ENCODE measurements at places on chromosomes 6 and 20.

DNA sequence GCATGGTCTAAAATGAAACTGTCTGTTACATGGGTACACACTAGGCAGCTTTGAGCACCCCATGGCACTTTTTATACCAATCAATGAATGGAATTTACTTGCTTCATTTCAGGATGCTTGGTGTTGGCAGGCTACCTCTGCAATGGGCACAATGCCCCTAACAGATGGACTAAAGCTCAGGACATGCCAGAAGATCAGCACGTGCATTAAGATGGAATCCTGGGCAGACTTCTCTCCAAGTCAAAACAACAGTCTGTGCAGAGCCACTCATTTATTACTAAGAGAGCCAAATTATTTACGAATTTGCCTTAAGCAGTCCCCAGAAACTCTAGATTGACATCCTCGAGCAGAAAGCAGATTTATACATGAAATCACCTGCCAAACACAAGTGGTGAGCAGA lies 55.8 kb upstream of the SCML4 start:
- DNase-seq = no peak

DNA sequence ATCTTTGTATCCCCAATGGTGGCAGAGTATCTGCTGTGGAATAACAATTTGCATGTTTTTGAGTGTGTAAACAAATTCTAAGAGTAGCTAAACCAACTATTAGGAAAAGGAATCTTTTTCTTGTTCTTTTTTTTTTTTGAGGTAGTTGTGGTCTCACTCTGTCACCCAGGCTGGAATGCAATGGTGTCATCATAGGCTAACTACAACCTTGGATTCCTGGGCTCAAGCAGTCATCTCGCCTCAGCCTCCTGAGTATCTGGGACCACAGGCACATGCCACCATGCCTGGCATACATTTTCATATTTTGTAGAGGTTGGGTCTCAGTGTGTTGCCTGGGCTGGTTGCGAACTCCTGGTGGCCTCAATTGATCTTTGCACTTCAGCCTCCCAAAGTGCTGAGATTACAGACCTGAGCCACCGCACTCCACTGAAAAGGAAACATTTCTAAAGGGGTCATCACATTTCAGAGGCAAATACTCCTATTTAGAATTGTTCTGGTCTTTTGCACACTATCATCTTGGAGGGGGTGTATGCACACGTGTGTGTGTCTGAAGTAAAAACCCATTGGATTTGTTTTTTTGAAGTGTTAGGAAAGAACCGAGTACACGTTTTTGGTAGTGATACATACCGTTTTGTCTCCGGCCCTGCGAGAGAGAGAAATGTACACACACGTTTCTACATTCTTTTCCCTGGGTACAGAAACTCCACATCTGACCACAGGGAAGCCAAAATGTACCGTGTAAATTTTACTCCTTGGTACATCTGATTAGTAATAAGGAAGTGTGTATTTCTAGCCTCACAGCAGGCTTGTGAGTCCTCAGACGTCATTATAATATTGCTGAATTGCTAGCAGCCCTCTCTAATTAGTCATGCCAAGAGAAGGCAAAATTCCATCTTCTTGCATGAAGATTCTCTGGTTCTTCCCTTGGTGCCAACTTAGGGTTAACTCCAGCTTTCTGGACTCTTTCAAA lies 183.6 kb downstream of the JARID2 start:
- DNase-seq = no peak

DNA sequence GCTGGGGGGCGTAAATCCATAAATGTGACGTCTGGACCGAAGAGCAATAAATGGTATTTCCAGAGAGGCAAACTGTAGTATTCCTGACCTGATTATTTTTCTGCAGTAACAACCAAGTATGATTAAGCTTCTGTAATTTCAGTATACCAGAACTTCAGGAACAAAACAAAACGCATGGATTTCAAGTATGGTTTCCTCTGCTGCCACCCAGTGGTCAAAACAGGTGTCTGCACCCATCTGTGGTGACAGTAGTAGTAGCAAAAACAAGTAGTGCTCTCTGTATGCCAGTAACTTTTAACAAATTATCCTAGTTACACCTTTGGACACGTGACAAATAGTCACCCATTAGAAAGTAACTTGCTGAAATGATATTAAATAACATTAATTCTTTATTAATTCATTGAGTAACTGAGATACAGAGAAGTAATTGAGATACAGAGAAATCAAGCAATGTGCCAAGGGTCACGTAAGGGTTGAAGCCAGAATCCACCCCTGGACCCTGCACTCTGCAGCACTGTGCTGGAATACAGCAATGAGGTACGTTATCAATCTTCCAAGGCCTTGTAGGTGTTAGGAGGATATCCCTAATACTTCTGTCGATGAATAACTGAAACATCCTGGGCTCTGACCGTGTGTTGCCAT lies 7.9 kb downstream of the CALHM4 start:
- peak; percentile 78 for DNase-seq

GRCh38 chr20:2755451-2756055 lies 44.9 kb downstream of the CPXM1 start:
- DNase-seq = no peak

DNA sequence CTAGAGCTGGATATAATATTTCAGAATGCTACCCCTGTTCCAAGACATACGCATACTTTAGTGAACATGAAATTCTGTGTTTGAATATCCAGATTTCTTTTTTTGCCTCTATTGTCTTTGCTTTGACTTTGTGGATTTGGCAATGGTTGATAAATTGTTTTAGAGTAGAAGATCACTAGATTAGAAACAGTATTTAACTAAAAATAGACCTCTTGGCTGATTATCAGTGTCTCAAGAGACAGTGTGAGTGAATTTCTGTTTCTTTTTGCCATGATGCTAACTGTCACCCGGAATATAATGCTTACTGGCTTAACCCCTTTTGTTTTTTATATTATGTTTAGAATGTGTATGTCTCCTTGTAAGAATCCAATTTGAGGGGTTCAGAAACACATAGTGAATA lies 102.5 kb downstream of the PLCB1 start:
- DNase-seq = no peak

DNA sequence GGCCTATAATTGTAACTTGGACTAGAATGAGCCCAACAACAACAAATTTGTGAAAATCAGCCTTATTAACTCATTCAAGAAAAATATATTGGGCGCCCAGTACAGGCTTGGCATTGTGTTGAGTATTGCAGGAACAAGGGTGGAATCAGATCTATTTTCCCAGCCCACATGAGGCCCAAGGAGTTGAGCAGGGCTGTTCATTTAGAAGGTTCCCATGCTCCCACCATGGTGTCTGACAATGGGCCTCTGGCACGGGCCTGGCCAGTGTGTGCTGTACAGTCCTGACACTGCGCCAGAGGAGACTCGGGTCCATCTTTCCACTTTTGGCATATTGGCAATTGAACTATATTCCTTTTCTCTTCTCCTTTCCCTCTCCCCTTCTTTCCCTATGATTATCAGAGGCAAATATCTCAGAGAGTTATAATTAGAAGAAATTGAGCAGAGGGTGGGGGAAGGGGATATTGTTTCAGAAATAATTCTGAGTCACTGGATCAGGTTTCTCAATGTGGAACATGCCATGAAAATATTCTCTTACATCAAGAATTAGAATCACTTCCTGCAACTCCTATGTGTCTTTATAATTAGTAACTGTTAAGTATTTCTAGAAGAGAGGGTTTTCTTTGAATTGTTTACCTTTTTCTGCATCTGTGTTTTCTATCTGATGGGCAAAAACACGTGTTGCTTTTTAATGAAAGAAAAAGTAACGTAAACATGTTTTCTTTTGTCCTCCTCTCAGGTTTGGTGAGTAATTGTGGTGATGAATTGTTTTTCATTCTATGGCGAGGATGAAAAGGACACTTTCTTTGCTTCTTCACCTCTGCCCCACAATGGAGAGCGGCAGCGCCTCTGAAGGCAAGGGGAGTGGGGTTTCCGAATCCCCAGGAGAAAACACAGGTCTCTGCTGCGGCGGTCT lies 209.4 kb downstream of the FOXA2 start:
- DNase-seq = no peak

- no peak for DNase-seq
These were observed 35.1 kb upstream of the SLC16A10 start for GRCh38 chr6:111052171-111052570.

DNA sequence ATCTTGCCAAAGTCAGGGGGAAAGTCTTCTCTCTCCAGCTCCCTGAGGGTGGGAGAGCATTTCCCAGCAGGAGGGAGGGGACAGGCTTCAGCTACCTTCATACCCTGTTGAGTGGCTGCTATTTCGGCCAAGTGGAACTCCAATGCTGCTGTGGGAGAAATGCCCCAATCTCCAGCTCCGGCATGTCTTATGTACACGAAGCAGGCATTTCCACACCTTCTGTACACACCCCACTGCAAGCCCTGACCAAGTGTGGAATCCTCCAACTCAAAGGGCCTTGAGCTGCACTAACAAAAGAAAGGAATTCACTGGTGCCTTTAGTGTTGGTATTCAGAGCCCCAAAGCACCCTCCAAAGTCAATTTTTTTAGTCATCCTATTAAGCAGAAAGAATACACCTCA lies 313.6 kb upstream of the NT5E start:
- DNase-seq = no peak

DNA sequence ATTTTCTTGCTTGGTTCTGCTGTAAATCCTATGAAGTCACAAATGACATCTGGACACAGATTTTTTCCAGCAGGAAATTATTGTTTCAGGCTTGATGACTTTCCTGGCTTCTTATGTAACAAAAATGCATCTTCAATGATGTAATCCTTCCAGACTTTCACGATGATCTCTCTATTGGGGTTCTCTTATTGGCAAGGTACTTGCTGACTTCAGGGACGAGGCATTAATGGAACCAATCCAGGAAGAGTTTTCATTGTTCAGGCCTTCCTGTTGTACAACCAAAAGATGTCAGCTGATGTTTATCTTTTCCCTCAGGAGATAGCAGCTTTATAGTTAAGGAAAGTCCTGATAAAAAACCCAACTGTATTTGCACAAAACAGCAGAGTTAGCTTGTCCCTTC lies 118.5 kb upstream of the MMS22L start:
- no peak for DNase-seq

DNA sequence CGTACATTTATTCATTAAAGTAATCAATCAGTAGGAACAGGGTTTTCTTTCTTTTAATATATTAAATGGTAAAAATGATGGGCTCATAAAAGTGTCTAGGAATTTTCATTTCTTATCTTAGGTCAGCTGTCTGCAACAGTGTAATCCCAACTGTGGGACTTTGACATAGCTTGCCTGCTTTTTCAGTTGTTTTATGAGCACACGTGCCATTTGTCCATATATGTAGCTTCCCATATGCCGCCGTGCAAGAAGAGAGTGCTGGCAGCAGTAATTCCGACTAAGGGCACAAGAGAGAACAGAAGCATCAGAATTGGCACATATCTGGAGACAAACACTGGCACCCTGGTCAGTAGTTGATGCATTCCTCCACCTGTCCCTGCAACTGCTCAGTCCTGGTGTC lies 20.9 kb upstream of the EEF1E1 start:
- no peak for DNase-seq

GRCh38 chr6:131001945-131002660 lies 60.9 kb downstream of the EPB41L2 start:
- DNase-seq = no peak

DNA sequence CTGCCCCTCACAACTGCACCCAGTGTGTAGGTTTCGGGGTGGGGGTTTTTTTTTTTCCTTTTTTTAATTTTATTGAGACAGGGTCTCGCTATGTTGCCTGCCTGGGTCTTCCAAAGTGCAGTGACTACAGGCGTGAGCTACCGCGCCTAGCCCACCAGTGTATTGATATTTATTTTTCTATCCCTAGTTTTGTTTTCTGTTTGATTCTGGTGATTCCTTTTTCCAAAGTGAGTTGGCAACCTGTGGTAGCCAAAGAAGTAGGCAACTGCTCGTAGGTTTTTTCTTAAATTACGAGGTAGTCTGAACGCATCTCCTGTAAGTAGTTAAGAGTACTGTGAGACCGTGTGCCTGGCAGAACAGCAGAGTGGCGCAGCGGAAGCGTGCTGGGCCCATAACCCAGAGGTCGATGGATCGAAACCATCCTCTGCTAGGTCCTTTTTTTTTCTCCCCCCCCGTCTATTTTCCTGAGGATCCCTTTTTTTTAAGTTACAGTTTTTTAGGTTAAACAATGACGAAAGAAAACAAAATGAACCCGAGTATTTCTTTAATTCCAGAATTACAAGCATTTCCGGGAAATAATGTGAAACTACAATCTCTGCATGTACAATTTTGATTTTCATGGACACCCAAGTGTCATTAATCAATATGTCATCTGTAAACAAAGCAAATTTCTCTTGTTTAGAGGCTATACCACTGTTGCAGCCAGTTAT lies 78.7 kb upstream of the BTN3A2 start:
- peak; percentile 80 for DNase-seq

- no peak for DNase-seq
These were observed 117.1 kb upstream of the FBXL4 start for GRCh38 chr6:99064834-99065233.

All from kidney glomerular epithelial cell (primary cell).